Uterus (tissue), 4 donors: ENCODE measurements at places on chromosomes 11 and 22. TPM values are rescaled to one million over a fixed set of nuclear protein-coding genes. Genes with fewer than 3 reads are reported as not detected.

SCN2B gene
- total RNA-seq: 9.3 TPM

SEPTIN3 gene
- not detected for total RNA-seq

GLYAT gene
- total RNA-seq: not detected

FAT3 gene
- total RNA-seq: 9.3 TPM

APOBEC3B gene
- not detected for total RNA-seq

KBTBD3 gene
- total RNA-seq: 7.7 TPM

ZW10 gene
- 5.6 TPM for total RNA-seq

PTPRCAP gene
- 5.0 TPM for total RNA-seq

CENPM gene
- total RNA-seq: not detected

OOSP4B gene
- total RNA-seq: not detected

OR51E2 gene
- 0.29 TPM for total RNA-seq

VSTM5 gene
- not detected for total RNA-seq

TM7SF2 gene
- 8.6 TPM for total RNA-seq

VPREB3 gene
- total RNA-seq: not detected

CNIH2 gene
- total RNA-seq: not detected

POLA2 gene
- 3.3 TPM for total RNA-seq

SUSD2 gene
- 17.6 TPM for total RNA-seq

PACSIN3 gene
- total RNA-seq: 45.0 TPM

CDKN1C gene
- 42.0 TPM for total RNA-seq

P2RY2 gene
- total RNA-seq: 2.8 TPM

GVQW3 gene
- total RNA-seq: 3.2 TPM

TAF1D gene
- 46.1 TPM for total RNA-seq

TRPC6 gene
- total RNA-seq: 4.0 TPM

ST14 gene
- total RNA-seq: 15.6 TPM
